ENCODE measurements at places on chromosomes 4 and X.

DNA sequence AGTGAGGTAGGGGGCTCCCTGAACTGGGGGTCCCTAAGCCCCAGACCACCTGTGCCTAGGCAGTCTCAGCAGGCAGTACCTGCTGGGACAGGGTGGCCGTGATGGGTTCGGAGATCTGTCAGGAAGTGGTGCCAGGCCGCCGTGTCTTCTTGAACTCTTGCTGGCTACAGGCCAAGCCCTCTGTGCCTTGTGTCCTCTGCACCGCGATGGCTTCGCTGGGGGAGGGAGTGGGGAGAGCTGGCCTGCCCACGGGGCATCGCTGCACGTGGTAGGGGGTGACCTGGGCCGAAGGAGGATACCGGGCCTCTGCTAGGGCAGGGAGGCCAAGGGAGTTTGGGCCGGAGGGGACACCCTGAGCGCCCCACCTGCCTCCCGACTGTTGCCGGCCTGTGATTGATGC lies 96.7 kb upstream of the NKX1-1 start:
- no peak for DNase-seq

DNA sequence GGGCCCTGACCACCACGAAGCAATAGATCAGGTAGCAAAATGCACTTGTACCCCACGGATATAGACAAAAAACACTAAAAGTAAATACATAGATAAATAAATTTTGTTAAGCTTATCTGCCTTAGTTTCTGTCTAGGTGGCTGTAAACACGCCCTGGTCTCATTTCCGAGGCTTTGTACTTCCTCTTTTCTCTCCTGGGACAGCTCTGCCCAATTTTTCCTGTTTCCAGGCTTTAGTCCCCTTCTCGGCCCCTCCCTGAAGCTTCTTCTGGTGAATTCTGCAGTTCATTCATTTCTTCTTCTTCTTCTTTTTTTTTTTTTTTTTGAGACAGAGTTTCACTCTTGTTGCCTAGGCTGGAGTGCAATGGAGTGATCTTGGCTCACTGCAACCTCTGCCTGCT lies 73.4 kb upstream of the STOX2 start:
- no peak for DNase-seq

- no peak for DNase-seq
Observed at GRCh38 chr4:61397174-61397573, 197.0 kb downstream of the ADGRL3 start.

GRCh38 chrX:109537324-109537665 lies 651 bp downstream of the NXT2 start:
- DNase-seq, result no peak

- no peak for DNase-seq
Observed at GRCh38 chrX:1411326-1411725, 19.4 kb upstream of the SLC25A6 start.

DNA sequence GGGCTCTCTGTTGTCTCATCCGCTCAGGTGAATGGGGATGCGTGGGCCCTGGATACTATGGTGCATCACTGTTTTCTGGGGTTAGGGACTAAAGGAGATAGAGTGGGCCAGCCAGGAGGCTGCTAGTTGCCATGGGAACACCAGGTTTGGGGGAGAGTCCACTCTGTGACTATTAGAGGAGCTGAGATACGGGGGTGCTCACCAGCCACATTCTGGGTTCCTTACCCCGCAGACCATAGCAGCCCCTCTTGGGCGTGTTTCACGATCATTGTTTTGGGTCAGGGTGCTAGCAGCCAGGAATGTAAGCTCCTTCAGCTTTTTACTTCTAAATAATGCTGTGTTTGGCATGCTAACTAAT lies 4.6 kb downstream of the EFNB1 start:
- DNase-seq, result no peak

- DNase-seq, result no peak
Observed at GRCh38 chrX:153601511-153602110, 2.7 kb upstream of the CCNQ start.

GRCh38 chrX:129659141-129659540 lies 4.4 kb upstream of the APLN start:
- no peak for DNase-seq

- DNase-seq, result no peak
Observed at GRCh38 chr4:165208221-165208652, 876 bp downstream of the KLHL2 start.

DNA sequence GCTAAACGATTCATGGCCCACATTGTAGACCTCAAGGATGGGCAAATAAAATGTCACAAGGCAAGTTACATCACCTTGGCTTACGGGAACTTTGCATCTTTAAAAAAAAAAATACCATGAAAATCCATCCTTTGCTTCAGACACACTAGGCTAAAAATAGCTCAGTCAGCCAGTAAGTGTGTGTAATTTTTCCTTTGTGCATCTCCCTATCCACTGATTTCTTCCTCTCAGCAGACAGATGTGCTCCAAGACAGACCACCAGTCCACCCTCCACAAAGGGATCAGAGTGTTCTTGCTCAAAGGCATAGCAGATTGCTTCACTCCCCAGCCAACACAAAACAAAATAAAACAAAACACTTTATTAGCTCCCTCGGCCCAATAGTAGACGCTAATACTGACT lies 14.6 kb downstream of the LDB2 start:
- no peak for DNase-seq

GRCh38 chr4:78369679-78370078 lies 181.9 kb upstream of the ANXA3 start:
- DNase-seq, result no peak

DNA sequence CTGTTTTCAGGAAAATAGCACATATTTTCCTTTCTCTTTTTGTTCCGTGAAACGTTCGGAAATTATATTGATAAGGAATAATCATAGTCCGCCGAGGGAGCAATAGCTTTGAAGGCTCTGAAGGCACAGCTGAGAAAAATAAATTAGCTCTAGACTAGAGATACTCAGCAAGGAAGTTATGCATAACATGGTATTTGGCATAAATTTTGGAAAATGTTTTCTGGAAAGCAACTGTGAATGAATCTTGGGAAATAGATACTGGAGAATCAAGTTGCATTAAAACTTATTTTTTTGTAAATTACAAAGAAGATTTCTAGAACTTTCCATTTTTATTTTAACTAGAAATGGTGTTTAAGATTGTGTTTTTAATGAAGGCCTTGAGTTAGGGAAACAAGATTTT lies 92.4 kb downstream of the HPRT1 start:
- DNase-seq, result no peak

GRCh38 chrX:120428309-120428708 lies 40.8 kb downstream of the LAMP2 start:
- no peak for DNase-seq

GRCh38 chr4:88002786-88003185 lies 4.6 kb upstream of the PKD2 start:
- DNase-seq, result no peak

DNA sequence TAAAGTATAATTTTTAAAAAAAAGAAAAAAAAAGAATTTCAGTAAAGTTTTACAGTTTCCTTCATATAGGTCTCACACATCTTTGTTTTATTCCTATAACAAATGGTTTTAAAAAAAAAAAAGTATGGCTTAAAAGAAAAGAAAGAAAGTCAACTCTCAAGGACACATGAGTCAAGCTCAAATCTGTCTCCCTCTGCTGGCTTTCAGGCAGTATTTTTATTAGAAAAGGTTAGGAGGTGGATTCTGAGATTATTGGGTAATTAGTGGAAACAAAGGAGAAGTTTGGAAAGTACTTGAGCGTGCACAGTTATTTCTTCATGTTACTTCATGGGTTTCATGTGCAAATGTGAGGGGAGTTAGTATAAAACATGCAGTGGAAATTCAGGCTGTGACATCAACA lies 36.6 kb upstream of the BTC start:
- DNase-seq, result no peak

DNA sequence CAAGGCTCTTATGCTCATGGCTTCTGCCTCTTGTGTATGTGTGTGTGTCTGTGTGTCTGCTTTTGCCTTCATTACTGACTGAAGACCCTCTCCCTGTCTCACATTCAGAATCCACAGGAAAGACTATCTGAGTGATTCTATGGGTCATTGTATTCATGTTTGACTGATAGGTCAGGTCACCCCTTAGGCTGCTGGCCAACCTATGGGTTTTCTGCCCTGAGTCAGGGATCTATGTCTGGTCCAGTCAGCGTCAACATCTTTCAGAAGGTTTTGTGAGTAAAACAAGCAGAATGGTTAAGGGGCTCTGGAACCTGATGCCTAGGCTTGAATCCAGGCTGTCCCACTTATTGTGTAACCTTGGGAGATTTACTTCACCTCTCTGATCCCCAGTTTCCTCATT lies 30.5 kb downstream of the NHSL2 start:
- no peak for DNase-seq

DNA sequence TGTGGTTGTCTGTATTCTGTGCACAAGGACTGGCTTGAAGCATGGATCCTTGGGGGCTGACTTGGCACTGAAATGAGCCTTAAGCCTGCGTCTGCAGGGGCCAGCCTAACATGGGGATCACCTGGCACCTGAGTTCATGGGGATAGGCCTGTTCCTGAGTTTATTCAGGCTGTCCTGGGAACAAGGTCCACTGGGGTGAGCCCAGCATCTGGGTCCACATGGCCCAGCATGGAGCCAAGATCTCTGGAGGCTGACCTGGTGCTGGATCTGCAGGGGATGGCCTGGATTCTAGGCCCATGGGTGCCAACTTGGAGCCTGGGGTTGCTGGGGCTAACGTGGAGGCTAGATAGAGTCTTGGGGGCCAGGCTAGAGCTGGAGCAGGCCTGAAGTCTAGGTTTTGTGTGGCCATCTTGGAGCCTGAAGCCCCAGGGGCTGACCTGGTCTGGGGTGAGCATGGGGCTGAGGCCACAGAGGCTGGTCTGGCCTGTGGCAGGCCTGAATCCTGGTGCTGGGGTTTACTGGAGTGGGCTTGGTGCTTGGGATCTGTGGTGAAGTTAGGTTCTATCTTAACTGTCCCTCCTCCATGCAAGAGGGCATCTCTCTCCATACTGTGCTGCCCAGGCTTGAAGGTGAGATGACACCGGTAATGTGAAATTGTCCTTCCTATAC lies 652 bp upstream of the KLKB1 start:
- no peak for DNase-seq

GRCh38 chr4:102640669-102641068 lies 120.1 kb downstream of the MANBA start:
- no peak for DNase-seq

DNA sequence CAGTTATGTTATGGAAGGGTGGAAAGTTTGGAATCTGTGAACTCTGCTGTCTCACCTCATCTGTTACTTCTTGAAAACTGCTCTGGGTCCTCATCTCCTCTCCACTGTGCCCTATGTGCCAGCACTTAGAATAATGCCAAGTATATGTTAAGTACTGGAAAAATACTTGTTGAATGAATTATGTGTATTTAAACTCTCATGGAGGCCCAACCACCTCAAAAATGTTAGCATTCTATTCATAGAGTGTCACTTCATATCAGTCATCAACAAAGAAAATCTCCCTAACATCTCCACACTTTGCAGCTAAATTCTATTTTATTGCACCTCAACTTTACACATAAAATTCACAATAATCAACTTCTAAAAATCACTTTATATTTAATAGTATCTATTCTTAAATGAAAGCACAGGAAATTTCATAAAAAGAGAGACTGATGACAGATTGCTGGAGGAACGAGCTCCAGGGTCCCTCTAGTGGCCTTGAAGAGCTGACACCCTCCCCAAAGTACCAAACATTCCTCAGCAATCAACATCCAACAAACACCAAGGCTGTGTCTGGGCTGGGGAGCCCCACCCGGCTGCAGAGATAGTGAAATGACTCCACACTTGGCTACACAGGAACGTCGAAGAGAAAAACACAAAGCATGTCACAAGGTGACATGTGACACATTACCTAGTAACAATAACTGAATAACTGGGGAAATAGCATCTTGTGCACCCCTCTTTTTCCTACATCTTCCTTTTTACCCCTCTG lies 45.8 kb downstream of the SLC39A8 start:
- DNase-seq, result no peak

DNA sequence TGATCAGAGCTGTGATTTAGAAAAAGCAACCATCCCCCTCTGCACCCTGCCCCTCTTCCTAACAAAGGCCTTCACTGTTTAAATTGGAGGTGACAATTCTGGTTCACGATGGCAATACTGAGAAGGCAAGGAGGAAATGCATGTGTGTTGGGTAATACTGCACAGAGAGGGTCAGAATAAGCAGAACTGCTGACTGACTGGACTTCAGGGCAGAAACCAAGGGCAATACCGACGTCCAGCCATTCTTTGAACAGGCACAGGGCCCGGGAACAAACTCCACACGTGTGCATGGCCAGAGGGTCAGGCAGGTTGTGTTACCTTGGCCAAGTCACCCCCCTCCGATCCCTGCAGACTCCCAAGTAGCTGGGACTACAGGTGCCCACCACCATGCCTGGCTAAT lies 6.0 kb downstream of the ACSL1 start:
- DNase-seq, result no peak

GRCh38 chr4:75848891-75849290 lies 53.4 kb downstream of the PPEF2 start:
- no peak for DNase-seq

DNA sequence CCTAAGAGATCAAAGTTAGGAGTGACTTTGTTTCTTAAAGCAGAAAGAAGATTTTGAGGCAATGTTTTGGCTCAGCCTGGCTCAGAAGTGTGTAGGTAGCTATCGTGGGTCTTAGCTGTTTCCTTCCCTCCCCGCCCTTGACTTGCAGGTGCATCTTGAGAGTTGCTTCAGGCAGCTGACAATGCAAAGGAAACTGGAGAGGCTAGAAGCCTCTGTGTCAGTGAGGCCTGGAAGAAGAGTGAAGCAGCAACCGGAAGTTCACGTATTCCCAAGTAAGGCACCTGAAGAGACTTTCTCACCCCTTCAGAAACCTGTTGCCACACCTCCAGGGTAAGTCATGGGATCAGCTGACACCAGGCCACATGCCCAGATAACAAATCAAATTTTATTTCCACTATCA lies 10.6 kb upstream of the XKRX start:
- DNase-seq, result no peak

DNA sequence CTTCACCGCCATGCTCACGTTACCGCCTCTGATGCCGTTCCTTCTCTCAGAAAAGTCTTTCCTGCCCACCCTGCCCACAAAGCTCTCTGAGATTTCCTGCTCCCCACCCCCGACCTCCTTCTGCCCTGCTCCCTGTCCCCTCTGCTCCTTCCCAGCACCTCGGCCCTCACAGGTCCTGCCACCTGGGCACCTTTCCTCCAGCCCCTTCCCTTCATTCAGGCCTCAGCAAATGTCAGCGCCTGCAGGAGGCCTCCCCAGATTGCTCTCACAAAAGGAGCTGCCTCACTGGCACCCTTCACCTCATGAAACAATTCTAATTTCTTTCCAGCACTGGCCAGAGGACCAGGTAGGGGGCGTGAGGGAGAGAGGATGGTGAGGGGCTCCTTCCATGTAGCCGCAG lies 33.6 kb upstream of the MXD4 start:
- DNase-seq, result no peak

- no peak for DNase-seq
Observed at GRCh38 chr4:41930139-41930831, 4.9 kb upstream of the TMEM33 start.

- no peak for DNase-seq
Observed at GRCh38 chr4:11470438-11471045, 41.8 kb upstream of the HS3ST1 start.

- DNase-seq, result no peak
Observed at GRCh38 chrX:106959901-106960300, 39.7 kb downstream of the CLDN2 start.
